CD4-positive, alpha-beta T cell treated with Interleukin-15 for 1 hour (primary cell): ENCODE measurements at places on chromosomes 11 and 22.
A peak's percentile ranks its signal among the peaks of the same experiment; 100 is the strongest.

- no peak for DNase-seq
Observed at GRCh38 chr11:130099356-130099755, 29.7 kb downstream of the APLP2 start.

GRCh38 chr11:68542617-68543016 is 82.1 kb downstream of the PPP6R3 start:
- DNase-seq = no peak

DNA sequence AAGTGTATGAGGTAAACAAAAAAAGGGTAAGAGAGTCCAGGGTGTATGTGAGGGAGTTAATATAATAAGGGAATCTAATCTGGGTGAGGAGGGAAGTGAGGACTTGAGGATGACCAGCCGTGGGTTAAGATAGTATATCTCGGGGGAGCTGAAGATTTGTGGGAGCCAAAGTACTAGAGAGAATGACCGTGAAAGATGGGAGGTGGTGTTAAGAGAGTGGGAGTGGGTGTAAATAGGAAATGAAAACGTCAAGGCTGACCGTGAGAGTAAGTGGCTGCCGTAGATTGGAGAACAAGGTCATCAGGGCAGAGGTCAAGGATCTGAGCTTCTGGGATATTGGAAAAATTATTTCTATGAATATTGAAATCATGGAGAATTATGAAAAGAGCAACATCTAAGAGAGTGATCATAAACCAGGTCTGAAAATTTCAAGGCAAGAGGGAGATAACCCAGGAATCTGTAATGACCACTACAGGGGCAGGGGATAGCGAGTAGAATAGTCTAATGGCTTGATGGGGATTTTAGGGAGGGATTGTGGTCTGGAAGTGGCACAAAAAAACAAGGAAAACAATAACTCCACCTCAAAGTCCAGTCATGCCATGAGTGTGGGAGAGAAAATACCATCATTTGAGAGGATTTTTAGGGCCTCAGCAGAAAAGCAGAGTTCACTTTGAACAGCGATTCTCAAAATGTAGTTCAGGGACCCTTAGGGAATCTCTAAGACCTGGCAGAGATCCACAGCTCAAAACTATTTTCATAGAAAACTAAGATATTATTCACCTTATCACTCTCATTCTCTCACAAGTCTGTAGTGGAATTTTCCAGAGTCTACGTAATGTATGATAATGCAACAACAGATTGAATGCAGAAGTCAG is 72.0 kb downstream of the PRR5L start:
- DNase-seq = no peak

DNA sequence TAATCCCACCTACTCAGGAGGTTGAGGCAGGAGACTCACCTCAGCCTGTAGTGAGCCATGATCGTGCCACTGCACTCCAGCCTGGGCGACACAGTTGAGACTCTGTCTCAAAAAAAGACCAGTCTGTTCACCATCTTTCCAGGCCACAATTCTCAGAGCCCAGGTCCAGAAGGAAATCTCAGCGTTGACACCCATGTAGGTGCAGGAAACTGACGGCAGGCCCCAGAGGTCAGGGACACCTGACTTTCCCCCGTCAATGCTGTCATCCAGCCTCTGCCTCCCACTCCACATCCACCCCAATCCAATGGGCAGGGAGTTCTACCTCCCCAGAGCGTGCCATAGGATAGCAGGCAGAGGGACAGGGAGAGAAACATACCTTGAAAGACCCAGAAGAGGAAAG is 5.9 kb upstream of the GRK2 start:
- no peak for DNase-seq

- DNase-seq = no peak
Observed at GRCh38 chr22:42670921-42671709, 21.9 kb upstream of the CYB5R3 start.

DNA sequence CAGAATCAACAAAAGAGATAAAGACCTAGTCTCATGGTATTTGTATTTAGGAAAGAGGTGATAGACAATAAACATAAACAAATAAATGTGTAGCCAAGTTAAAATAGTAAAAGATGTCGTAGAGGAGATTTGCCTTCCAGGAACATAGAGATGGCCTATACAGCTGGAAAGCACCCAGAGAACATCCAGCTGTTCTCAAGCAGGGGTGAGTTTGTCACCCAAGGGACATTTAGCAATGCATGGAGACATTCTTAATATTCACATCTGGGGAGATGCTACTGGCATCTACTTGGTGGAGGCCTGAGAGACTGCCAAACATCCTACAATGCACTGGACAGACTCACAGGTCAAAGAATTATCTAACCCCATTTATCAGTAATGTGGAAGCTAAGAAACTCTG is 88.3 kb downstream of the C11orf87 start:
- DNase-seq = no peak

DNA sequence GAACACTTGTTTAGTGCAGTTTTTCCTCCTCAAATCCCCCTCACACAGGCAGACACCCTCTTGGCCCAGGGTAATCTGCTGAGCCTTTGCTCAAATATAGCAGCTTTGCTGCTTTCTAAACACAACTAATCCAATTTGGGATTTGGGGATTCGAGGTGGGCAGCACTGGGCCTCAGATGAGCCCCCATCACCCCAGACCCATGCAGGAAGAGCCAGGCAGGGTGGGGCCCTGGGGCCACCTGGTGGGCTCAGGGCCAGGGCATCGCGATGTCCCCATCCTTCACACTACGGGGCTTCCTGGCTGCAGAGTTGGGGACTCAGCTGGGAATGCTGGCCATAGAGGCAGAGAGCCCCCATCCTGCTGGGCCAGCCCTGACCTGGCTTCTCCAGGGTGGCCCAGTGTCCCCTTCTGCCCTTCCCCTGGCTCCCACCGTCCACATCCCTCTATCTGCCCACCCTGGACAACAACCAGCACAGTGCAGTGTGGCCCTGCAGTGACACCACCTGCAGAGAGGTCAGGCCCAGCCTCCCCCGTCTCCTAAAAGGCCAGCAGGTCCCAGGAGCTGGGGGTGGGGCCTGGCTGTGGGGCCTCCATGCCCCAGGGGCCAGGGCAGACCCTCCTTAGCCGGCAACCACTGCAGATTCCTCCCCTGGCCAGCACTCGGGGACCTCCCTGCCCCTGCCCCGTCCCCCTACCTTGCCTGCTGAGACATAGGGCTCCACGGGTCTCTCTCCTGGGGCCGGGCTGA is 56.6 kb upstream of the CCDC188 start:
- no peak for DNase-seq

DNA sequence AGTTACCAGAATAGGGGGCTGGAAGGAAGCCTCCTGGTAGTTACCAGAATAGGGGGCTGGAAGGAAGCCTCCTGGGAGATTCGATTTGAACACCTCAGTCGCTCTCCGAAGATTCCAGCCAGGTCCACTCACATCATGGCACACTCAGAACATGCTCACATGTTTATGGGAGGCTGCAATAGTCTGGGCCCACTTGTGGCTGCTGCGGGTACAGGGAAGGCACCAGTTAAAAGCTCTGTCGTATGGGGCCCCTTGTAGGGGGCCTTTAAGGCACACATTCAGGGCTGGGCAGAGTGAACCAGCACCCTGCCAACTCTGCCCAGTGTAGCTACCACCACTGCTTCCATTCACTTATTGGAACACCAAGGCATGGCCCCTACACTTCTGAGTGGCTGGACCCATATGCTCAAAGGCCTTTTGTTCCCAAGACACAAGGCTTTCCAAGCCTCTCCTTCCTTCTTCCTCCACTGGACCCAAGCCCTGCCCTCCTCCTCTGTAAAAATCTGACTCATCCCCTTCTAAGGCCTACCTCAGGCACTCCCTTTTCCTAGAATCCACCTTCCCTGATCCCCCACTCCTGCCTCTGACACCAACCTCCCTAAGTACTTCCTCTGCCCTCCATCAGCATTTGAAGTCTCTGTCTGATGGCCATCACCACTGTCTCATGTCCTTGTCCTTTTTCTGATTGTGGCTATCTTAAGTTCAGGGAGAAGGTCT is 28.0 kb downstream of the USP35 start:
- DNase-seq = peak; percentile 6

DNA sequence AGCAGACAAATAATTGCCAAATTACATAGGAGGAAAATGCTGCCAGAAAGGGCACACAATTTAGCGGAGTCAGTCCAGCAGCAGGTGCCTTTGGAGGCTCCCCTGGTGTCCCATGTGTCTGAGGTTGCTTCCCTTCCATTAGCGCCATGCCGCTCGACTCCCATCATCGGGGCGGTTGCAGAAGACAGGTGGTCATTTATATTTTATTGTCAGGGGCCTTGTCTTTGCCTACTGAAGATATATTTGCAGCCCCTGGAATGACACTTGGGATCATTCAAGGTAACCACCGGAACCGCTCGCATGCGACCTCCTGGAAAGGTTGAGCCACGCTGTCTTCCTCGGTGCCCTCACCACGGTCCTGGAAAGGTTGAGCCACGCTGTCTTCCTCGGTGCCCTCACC is 298.3 kb downstream of the TBC1D22A start:
- DNase-seq = no peak

GRCh38 chr22:23772649-23773473 is at the start of gene MMP11:
Gene MMP11 (plus strand): TSS chr22:23772849. CDS start chr22:23772871, 22 bp downstream.
- peak; percentile 47 for DNase-seq

DNA sequence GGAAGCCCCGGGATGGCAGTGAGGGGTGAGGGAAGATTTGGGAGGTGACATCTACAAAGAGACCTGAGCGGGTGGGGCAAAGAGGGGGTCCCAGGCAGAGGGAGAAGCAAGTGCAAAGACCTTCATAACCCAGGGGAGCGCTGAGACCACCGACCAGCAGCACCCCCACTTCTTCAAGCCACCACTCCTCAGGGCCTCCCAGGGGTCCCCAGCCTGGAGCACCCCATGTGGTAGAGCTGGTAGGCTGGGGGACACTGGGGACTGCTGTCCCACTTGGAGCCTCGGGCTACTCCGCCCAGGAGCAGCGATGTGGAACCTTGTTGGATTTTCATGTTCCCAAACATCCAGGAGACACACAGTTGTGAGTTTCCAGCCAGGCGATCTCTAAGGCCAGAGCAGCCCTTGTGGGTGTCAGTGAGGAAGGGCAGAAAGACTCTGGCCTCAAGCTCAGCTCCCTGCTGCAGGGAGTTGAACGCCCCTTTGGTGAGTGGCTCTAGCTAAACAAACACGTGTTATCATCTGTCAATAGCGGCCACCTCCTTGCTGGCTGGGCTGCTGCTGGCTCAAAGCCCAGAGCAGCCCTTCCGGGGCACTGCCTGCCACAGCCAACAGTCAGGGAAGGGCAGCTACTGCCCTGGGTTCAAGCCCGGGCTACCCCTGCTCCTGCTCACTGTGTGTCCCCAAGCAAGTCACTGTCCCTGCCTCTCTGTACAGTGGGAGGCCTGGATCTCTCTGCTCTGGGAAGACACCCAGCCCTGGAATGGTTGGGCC is 25.7 kb upstream of the CHKA start:
- no peak for DNase-seq

- DNase-seq = no peak
Observed at GRCh38 chr11:74035264-74035663, 26.4 kb upstream of the UCP3 start.

DNA sequence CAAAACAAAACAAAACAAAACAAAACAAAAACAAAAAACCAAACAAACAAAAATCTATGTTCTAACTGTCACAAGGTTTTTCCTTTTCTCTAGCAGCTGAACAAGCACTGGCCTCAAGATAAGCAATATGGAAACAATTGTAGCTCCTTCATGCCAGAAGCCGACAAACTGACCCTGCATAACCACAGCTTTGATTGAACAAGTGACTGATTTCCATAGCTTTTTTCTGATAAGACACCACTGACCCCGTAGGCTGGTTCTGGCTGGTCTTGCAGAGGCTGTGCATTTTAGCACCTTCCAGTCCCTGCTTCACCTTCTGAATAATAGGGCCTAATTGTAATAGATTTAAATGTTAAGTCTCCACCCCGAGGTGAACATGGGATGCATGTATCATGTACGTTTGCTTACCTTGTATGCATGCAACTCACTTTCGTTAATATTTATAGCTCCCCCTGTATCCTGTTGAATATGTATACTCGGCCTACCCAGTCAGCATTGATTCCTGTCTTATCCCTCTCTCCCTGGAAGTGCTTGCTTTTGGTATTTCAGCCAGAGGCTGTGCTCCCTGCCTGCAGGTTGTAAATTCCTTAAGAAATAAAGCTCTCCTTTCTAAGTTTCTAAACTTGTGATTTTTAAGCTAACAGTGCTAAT is 49.6 kb downstream of the CNTF start:
- DNase-seq = no peak

- no peak for DNase-seq
Observed at GRCh38 chr11:2355000-2355644, 22.0 kb upstream of the CD81 start.

DNA sequence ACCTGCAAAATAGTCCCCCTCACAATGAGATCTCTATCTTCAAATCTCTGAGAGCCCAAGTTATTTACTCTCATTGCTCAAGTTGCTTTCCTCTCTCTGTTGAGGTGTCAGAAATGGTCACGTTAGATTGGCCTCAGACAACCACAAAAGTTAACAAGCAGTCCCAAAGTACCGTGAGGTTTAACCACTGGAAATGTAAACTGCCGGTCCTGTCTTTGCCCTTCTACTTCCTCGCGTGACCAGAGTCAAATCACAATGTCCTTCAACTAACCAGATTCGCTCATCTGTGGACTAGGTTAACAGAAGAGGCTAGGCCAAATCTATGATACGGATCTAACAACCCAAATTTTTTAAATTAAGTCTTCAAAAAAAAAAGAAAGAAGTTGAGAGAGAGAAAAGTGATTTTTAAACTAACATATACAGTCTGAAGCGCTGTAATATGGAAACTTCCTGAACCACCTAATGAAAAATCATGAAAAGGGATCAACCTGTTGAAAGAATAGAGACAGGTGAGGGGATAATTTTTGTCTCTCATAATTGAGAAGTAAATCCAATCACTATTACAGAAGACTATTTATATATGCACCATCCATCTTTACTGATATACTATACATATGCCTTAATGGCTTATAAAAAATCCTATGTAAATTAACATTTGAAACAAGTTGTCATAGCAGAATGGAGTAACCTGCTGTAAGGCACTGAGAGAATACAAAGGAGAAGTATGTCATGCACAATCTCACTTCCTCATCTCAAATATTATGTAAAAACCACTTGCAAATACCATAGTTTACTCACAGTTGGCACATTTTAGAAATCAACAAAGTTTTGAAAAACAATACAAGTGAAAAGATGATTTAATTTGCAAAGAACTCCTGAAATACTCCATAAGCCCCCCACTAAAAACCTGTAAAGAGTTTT is 3.3 kb upstream of the JAML start:
- no peak for DNase-seq

GRCh38 chr22:30209642-30210041 is 36.9 kb downstream of the LIF start:
- DNase-seq = no peak

- no peak for DNase-seq
Observed at GRCh38 chr22:46446799-46447198, 90.6 kb downstream of the CELSR1 start.
